NCI-H2171 treated with DMSO at 0.1 percent for 48 hours (cell line): ENCODE measurements at places on chromosomes 11 and 22.

- no peak for DNase-seq
Measured at GRCh38 chr11:27571154-27571810, 64.7 kb upstream of the LIN7C start.

DNA sequence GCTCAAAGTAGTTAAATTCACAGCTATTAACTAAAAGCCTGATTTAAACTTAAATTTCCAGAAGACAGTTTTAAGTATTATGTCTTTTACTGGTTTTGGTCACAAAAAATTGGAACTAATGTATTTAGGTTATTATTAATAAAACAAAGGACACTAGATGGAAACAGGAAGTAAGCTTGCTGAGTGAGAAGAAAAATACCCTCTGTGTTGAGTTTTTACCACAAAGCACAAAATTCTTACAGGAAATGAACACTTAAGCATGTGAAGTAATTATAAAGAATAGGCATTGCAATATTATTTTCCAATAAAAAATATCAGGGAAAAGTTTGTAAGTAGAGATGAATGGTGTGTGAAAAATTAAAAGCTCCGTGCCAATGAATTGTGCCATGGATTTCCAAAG, 46.3 kb downstream of the PIK3C2A start:
- DNase-seq: no peak

GRCh38 chr11:2807025-2807681, 78.4 kb downstream of the CDKN1C start:
- no peak for DNase-seq

GRCh38 chr11:87236368-87236767, 198.6 kb downstream of the TMEM135 start:
- DNase-seq: no peak

- no peak for DNase-seq
Measured at GRCh38 chr11:61472282-61472681, 36.3 kb upstream of the LRRC10B start.

DNA sequence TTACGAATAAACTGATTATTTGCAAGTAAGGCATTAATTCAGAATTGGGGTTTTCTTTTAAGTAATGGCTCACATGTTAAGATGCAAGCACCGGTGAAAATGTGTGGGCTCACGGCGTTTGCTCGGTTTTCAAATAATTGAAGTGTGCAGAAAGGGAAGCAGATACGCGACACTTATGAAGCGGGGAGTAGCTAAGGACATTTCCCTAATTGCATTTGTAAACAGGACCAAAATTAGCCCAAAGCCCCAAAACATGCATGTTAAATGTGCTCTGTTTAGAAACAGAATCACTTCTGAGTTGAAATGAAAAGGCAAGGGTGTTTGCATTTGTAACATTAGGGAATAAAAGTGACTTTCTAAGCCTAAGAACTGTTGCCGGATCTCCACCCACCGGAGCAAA, 61.3 kb downstream of the ELFN2 start:
- DNase-seq: no peak

- DNase-seq: no peak
Measured at GRCh38 chr11:43930868-43931716, 11.3 kb upstream of the C11orf96 start.

DNA sequence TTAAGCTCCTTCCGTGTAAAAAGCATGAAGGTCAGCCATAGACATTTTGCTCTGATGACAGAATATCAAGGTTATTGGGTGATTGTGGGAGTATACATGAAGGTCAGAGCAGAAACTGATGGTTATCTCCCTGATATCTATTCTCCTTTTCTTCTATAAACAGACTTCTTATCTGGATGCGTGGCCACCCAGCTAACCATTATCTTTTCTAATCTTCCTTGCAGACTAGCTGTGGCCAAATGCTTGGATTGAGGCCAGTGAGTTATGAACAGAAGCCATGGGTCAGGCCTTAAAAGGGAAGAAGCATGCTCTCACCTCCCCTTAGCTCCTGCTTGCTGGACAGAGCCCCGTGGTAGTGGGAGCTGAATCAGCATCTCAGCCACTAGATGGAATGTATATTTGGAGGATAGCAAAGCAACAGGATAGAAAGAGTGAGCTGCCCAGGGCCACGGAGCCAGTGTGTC, 31.3 kb upstream of the LRRC55 start:
- no peak for DNase-seq

DNA sequence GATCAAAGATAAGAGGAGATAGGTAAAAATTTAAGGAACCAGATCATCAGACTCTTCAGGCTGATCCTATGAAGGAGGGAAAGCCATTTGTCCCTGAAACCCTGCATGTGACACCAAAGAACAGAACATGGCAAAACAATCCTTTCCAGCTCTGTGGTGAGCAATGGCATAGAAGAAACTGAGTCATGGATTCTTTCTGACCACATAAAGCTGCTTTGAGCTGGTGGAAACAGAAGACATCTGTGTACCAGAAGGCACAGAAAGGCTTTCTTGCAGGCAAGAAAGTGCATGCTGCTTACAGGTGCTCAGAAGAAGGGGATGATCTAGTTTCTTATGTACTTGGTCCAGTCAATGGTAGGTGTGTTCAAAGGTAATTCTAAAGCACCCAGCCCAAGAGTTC, 45.0 kb upstream of the APOA1 start:
- DNase-seq: no peak

- DNase-seq: no peak
Measured at GRCh38 chr11:117992136-117992535, 5.9 kb downstream of the IL10RA start.

DNA sequence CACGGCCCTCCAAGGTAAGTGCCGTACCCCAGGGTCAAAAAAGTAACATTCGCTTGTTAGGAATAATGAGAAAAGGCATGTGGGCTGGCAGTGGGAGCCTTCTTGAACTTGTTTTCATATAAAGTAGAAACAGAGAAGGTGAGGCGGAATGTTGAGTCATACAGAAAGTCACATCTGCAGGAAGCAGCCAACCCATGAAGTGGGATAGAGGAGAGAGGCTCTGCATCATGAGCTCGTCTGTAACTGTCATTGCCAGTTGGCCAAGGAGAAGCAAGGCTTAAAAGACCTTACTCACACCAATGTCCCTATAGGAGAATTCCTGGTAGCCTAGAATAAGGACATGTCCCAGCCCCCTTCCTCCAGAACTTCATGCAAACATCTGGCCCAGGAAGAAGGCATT, 253.3 kb downstream of the BUD13 start:
- DNase-seq: no peak

DNA sequence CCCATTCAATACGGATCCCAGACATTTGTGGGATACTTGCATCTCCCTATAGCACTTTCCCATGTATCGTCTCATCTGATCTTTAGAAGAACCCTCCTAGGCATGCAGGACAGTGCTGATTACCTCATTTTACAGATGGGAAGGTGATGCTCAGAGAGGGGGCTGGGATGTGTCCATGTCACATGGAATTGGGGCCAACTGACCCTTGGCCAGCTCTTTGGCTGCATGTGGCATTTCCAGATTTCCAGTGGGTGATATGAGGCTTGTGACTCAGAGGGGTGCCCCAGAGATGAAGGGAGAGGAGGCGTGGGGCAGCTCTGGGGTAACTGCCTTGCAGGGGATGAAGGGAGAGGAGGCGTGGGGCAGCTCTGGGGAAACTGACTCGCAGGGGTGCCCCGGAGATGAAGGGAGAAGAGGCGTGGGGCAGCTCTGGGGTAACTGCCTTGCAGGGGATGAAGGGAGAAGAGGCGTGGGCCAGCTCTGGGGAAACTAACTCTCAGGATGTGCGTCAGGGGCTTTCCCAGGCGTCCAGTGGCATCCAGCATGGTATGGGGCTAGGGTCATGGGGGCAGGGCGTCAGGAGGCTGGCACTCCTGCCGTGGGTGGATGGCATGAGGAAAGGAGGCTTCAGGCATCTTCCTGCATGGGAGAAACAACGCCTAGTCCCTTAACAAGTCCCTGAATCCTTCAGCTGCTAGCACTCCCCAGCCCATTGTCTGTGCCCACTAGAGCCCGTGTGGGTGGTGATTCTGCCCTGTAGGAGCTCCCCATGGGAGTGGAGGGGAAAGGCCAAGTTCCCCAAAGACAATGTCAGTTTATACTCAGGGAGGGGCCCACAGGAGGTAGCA, 11.9 kb upstream of the CERK start:
- no peak for DNase-seq

DNA sequence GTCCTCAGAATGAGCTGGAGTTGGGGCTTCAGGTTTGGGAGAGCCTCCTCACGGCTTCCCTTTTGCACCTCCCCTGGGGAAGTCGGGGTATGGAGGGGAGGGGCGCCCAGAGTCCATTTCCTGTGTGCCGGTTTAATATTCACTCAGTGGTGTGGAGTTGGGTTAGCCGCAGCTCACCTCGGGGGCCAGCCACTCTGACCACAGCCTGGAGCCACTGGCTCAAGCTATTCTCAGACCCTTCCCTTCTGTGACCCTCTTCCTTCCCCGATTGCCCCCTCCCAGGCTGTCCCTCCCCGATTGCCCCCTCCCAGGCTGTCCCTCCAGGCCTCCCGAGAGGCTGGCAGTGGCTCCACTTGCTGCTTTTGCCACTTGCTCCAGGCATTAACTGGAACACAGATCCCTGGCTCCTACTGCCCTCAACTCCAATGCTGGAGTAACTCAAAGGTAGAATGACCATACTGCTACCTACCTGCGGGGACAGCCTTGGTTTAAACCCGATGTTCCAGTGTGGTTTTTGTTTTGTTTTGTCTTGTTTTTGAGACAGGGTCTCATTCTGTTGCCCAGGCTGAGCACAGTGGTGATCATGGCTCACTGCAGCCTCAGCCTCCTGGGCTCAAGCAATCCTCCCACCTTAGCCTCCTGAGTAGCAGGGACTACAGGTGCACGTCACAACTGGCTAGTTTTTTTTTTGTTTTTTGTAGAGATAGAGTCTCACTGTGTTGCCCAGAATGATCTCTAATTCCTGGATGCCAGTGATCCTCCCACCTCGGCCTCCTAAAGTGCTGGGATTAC, 29.3 kb downstream of the RPUSD4 start:
- DNase-seq: no peak

DNA sequence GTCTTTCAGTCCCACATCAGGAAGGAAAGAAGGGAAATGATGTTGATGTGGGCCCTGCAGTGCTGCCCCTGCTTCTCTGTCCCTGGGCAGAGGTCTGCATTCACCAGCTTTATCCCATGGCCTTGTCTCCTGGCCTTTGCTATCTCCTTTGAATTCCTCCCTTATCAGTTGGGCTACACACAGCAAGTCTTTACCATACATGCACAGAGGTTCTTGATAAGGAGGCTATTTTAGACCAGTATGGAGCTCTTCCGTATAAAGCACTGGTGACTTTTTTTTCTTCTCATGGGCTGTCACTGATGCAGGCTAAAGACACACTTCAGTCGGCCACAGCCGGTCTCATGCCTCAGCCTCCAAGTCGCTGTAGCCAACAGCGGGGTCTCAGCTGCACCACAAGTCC, 20.2 kb downstream of the MYO18B start:
- DNase-seq: no peak

DNA sequence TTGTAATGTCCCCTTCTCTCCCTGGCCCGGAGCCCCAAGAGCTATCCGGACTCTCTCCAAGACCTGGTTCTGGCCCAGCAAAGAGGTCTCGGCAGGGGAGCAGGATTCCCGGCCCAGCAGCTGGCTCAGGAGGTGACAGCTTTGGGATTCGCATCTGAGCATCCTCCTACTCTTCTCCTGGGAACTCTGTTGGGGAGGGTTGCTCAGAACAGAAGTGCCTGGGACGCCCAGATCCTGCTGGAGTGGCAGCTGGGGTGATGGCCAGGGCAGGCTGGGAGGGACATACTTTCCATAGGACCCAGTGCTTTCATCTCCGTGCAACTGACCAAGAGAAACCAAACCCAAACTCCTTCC, 83.6 kb upstream of the PRODH start:
- DNase-seq: no peak

- no peak for DNase-seq
Measured at GRCh38 chr22:31086703-31087330, 5.7 kb downstream of the SMTN start.

DNA sequence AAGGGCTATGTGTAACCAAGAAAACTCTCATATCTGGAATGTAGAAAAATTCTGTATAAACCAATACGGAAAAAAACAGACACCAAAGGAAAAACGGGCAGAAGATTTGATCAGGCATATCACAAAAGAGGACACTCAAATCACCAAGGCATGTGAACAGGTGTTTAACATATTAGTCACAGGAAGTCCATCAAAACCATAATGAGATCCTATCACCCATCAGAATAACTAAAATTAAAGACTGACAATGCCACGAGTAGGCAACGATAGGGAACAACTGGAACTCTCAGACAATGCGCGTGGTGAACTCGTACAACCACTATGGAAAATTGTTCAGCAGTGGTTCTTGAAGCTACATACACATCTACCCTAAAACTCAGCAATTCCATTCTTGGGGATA, 94.5 kb downstream of the MICAL3 start:
- no peak for DNase-seq

DNA sequence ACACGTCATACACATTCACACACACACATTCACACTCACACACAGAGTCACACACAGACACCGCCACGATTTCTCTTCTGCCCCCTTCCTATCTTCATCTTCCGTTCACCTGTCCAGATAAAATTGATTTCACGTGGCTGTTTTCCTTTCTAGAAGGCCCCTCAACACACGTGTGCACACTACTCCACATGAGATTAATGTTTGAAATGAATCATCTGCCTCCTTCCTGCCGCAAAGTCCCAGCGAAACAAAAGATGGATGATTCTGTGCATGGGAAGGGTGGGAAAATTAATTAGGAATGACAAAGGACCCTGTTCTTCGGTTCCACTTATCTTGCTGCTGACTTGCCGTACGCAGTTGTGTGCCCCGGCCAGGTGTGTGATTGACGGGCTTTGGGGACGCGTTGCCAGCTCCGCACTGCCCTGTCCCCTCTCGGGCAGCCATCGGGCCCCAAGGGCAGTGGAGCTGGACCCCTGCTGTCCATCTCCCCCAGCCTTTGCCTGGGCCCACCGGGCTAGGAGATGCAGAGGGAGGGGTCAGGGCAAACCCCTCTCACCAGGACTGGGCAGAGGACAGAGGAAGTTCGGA, 73.8 kb downstream of the MPPED1 start:
- DNase-seq: no peak

DNA sequence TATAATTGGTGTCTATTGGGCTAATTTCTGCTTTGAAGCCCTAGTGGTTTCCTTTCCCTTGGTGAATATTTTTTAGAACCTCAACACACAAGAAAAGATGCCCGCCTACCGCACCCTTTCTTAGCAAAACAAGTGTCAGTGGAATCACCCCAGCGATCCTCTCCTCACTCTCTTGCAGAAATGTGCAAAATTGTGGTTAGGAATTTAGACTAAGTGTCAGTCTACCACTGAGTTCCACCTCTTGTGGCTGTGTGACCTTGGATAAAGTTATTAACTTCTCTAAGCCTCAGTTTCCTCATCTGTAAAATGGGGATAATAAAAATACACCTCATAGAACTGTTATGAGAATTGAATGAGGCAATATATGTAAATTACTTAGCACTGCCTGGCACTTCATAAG, 5.3 kb upstream of the JAML start:
- DNase-seq: no peak

- no peak for DNase-seq
Measured at GRCh38 chr11:97557399-97557798, 1167.6 kb downstream of the JRKL start.

DNA sequence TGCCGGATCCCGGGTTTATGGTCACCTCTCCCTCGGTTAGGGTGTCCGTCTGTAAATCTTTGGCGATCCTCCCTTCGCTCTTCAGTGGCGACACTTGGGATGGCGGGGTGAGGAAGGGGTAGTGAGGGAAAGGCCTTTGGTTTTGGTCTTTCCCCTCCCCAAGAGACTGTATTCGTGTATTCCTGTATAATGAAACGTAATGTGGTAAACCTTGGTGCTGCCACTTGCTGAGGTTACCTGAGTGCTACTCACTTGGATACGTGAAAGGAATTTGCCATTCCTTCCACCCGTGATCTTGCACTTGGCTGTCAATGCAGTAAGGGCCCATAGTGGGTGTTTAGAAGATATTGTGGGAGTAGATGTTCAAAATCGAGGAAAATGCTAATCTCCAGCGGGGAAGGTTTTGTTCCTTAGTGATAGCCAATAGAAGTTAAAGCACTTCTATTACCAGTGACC, 578 bp upstream of the NUP160 start:
- DNase-seq: no peak
